ENCODE measurements at places on chromosomes 2 and 18. TPM values are rescaled to one million over a fixed set of nuclear protein-coding genes. Genes with fewer than 3 reads are reported as not detected.

- DNase-seq: no peak
Measured at GRCh38 chr2:54084600-54084999, 30.8 kb upstream of the ACYP2 start.

ADAM23 gene
- 0.37 TPM for total RNA-seq

DNA sequence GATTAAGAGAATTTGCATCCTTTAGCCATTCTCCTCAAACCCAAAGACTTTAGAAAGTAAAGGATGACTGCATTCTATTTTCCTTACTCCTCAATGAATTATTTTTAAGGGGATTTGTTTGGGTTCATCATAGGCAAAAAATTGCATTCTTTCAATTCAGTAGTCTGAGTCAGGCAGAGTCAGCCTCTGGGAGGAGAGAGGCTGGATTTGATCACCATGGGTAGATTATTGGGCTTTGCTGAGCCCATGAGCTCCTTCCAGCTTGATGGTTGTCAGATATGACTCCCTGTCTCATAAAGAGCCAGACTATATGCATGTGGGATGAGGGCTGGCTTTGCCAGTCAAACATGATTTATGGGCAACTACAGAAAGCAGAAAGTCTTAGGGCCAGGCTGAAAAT lies 101.2 kb downstream of the KCNS3 start:
- no peak for DNase-seq

FOXD4L1 gene
- total RNA-seq: not detected

GRCh38 chr2:19600506-19600905 lies 242.1 kb upstream of the OSR1 start:
- no peak for DNase-seq

DDX18 gene
- total RNA-seq: 38.2 TPM
